Fibroblast of lung (primary cell): ENCODE measurements at places on chromosomes 7 and 10. TPM values are rescaled to one million over a fixed set of nuclear protein-coding genes. Genes with fewer than 3 reads are reported as not detected.

ZNF503 gene
- total RNA-seq = 7.1 and 8.2 TPM in 2 replicates

GCK gene
- total RNA-seq = 0.77 and 1.7 TPM in 2 replicates

OPN1SW gene
- not detected in 2 replicates for total RNA-seq

BHLHA15 gene
- 0.33 and 0.51 TPM in 2 replicates for total RNA-seq

CLRN3 gene
- not detected in 2 replicates for total RNA-seq

BBIP1 gene
- 21.6 and 31.7 TPM in 2 replicates for total RNA-seq

FAM180A gene
- 24.4 and 38.5 TPM in 2 replicates for total RNA-seq

GNAI1 gene
- total RNA-seq = 42.6 and 68.9 TPM in 2 replicates

MKX gene
- 2.8 and 15.0 TPM in 2 replicates for total RNA-seq

LAMB4 gene
- under 0.01 and 0.17 TPM in 2 replicates for total RNA-seq

RABGEF1 gene
- 40.1 and 47.9 TPM in 2 replicates for total RNA-seq

TSPAN15 gene
- total RNA-seq = 1.8 and 2.6 TPM in 2 replicates

IGFBP1 gene
- not detected in 2 replicates for total RNA-seq

OR2A7 gene
- total RNA-seq = 0.26 and 0.50 TPM in 2 replicates

OR2A12 gene
- total RNA-seq = not detected in 2 replicates

SLC13A1 gene
- not detected in 2 replicates for total RNA-seq

PEX1 gene
- total RNA-seq = 19.3 and 23.0 TPM in 2 replicates

PIP gene
- not detected in 2 replicates for total RNA-seq

SERPINE1 gene
- 41.3 and 167 TPM in 2 replicates for total RNA-seq

NRG3 gene
- not detected in 2 replicates for total RNA-seq

LAMB1 gene
- total RNA-seq = 440 and 516 TPM in 2 replicates

AGBL3 gene
- total RNA-seq = 1.3 TPM in 2 replicates

DENND2A gene
- 39.0 and 40.8 TPM in 2 replicates for total RNA-seq

UCN3 gene
- total RNA-seq = not detected in 2 replicates

TMEM178B gene
- total RNA-seq = under 0.01 TPM in 2 replicates

CDC123 gene
- total RNA-seq = 138 and 144 TPM in 2 replicates

FOXI2 gene
- not detected in 2 replicates for total RNA-seq

LBX1 gene
- under 0.01 TPM in 2 replicates for total RNA-seq
